Stimulated activated CD4-positive, alpha-beta T cell treated with anti-CD3 and anti-CD28 coated beads, Interleukin-1b, Interleukin-23, amount 100 ng/mL, for 1 hour (primary cell): ENCODE measurements at places on chromosomes 16 and 17.

DNA sequence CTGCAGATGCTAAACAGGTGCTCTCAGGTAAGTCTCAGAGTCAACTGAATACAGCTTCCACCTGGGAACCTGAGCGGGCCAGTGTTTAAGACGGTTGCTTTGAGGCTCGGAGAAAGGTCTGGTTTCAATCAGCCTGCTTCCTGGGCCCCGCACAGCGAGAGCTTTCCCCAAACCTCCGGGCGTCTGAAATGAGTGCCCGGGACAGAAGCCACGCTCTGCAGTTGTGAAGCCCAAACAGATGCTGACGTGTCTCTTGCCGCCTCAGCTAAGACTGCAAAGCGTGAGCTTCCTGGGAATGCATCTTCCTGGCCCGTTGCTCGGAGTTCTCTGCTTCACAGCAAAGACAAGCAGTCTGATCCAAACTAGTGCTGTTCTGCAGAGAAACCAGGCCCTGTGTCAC is 36.7 kb downstream of the PLXDC1 start:
- DNase-seq: no peak

DNA sequence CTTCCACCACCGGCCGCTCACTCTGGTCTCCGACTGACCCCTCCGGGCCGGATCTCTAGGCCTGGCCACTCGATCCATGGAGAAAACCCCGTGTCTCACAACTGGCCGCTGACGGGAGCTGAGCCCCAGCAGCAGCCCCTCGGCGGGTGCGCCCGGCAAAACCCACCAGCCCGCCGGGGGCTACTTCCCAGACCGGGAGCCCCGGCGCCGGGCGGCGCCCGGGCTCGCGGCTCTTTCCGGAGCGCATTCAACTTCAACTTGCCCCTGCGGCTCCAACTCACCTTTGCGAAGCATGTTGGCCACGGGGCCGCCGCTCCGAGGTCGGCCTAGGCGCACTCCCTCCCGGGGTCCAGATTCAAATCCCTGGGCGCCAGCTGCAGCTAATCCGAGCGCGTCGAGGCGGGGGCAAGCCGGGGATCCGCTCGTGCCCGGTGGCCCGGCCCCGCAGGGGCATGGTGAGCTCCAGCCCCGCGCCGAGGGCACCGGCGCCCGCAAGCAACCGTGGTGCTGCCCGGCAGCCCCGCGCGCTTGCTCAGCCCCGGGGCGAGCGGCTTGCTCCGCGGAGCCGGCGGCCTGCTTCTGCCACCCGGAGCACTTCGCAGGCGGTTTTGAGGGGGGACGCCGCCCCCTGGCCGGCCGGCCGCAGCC is 438 bp downstream of the RTN4RL1 start:
- no peak for DNase-seq

GRCh38 chr17:40063901-40064531 is 1.3 kb downstream of the THRA start:
- DNase-seq: no peak

DNA sequence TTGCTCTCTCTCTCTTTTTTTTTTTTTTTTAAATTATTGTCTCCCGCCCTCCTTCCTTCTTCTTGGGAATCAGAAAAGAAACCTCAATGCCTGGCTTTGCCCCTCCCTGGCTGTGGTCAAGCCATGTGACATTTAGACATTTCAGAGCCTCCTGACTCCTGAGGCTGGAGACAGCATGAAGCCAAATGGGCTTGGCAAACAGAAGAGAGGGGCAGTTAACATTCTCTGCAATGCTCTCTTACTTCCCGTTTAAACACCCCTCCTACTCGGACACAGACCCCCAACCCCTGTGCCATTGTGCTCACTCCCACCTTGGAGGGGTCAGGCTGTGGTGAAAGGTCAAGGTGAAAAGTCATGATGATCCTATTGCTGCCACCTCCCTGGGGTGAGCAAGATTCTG is 14.7 kb upstream of the MEOX1 start:
- no peak for DNase-seq

DNA sequence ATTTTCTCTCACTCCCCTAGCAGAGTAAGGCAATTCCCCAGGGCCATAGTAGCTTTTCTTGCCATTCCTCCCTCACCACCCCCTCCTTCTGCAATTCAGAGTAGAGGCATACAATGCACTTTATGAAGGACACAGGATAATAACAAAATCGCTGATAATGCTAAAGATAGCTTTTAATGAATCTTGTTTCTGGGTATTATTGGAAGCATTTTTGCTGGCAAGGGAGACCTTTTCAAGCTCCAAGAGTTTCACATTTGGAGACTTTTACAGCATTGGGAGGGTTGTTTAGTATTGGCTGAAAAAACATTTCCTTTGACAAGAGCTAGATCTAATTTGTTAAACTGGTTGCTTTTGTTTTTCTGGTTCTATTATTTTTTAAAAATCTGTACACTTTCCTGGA is 573.0 kb upstream of the C16orf82 start:
- no peak for DNase-seq

DNA sequence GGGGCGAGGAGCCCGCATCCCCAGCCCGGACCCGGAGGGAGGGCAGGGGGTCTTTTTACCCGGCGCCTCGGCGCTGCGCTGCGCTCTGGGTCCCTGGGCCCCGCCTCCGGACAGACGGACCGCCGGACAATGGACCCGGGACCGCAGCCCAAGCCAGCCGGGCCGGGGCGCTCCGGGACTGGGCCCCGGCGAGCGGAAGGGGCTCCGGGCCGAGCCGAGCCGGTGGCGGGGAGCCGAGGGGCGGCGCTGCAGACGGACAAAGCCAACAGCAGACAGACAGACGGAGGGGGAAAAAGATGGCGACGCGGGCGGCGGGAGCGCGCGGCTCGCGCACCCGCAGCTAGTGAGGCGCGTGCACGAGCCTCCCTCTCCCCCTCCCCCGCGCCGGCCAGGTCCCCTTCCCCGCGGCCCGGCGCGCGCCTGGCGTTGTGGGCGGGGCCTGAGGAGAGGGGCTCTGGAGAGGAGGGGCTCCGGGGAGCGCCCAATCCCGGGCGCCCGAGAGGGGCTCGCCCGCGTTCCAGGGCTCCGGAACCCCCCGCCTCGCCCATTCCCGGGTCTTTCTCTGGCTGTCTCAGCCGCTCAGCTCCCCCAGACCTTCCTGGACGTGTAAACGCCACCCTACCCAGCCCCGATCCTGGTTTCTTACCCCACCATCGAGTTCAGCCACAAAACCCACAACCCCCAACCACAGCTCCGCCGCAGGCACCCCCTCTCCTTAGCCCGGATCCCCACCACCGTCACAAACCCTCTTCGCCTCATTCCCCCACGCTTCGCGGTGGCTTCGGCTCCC is at the start of gene ZNF821:
Gene ZNF821 (minus strand): TSS at position 334 of the 790 bp plus-strand sequence. CDS start 4,236 bp downstream, outside the sequence.
- DNase-seq: peak; percentile 34

DNA sequence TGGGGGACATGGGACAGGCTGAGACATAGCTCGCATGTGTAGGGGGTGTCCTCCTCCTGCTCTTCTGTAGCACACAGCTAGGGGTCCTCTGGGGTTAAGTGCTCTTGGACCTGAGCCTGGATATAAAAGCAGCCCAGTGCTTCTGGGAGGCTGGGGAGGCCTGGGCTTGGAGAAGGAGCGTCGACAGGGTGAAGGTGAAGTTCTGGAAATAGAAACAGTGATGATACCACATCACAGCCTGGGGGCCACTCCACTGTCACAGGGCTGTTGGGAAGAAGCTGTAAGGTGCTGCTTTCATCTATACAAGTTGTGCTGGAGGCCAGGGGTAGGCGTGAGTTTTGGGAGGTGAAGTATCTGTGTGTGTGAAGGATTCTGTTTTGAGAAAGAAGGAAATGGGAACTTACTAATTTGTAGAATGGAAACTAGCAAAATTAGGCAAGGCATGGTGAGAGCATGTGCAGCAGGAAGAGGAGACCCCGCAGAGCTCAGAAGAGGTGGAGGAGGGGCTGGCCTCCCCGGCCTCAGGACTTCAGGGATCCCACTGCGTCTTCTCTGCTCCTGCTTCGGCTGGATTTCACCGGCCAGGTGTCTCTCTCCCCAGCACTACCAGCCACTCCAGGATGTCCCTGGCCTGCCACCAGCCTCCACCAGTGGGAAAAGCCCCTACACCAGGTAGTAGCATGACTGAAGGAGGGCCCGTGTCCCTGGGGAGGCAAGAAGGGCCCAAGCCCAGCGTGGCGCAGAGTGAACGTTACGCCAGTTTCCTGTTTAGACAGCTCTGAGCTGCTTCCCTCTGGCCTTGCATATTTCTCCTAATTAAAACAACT is 19.4 kb downstream of the PLCG2 start:
- no peak for DNase-seq

GRCh38 chr16:87607223-87607622 is 4.9 kb downstream of the JPH3 start:
- DNase-seq: no peak

GRCh38 chr16:11016524-11016988 is 72.2 kb downstream of the CLEC16A start:
- no peak for DNase-seq

DNA sequence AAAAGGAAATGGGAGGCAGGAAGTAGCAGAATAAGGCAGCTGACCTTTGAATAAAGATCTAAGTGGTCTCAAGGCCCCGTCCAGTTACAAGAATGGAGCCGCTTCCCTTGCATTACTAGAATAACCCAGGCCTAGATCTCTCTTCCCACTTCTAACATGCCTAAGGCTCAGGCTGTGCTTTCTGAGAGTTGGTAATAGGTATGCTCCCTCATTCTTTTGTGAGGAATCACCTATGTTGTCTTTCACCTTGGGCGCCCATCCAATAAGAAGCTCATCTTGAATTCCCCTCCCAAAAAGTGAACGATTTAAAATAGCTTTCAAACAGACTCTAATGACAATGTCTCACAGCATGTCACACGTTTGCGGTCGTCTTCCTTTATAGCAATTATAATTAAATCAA is 101.2 kb downstream of the KCNJ2 start:
- DNase-seq: no peak

DNA sequence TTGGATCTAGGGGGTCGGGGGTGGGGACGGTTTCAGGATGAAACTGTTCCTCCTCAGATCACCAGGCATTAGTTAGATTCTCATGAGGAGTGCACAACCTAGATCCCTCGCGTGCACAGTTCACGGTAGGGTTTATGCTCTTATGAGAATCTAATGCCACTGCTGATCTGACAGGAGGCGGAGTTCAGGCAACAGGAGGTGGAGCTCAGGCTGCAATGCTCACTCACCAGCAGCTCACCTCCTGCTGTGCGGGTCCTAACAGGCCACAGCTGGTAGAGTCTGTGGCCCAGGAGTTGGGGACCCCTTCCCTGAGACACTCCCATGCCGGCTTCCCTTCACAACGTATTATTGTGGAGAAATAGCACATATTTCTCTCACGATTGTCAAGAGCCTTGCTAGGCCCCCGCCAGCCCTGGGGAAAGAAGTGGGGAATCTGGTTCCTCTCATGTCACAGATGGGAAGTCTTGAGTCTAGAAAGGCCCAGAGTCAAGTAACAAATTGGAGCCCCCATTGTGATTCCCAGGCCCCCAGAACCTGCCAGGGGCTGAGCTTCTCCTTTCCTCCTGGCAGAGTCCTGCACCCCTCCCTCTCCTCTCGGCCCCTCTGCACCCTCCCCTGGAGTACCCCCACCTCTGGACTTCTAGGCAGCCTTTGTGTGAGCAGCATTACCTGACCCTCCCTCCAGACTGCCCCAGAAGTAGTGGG is 6.1 kb upstream of the KRT14 start:
- DNase-seq: no peak

GRCh38 chr16:14310519-14310991 is 239.4 kb downstream of the MRTFB start:
- no peak for DNase-seq

GRCh38 chr16:74729783-74730683 is 29.4 kb upstream of the MLKL start:
- no peak for DNase-seq
